ENCODE measurements at places on chromosomes 4 and X.

DNA sequence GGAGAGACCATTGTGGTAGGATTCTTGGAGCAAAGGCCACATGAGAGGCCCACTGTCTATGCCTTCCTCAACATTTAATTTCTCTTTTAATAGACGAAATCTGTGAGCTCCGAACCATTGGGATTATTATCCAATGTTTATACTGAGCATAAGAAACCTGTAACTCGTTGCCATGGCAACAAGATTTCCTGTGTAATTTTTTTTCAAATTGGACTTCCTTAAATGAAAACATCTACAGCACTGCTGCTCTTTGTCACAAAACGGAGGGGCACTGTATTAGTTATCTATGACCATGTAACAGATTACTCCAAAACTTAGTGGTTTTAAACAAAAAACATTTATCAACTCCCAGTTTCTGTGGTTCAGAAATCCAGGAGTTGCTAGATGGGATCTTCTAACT, 38.7 kb downstream of the PPP1R2C start:
- DNase-seq, result no peak

DNA sequence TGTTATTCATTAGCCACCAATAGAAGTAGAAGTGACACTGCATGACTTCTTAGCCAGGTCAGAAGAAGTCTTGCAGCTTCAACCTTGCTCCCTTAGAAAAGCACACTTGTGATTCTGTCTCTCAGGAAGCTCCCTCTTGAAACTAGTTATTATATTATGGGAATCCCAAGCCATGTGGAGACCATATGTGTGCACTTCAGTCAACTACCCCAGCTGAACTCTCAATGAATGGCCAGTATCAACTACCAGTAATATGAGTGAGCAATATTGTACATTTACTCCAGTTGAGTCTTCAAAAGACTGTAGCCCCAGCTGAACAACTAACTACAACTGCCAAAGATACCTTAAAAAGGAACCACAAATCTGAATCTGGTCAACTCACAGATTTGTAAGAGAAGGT, 77.1 kb upstream of the GABRA3 start:
- DNase-seq, result no peak

GRCh38 chrX:18149454-18149853, 71.2 kb downstream of the BEND2 start:
- no peak for DNase-seq

DNA sequence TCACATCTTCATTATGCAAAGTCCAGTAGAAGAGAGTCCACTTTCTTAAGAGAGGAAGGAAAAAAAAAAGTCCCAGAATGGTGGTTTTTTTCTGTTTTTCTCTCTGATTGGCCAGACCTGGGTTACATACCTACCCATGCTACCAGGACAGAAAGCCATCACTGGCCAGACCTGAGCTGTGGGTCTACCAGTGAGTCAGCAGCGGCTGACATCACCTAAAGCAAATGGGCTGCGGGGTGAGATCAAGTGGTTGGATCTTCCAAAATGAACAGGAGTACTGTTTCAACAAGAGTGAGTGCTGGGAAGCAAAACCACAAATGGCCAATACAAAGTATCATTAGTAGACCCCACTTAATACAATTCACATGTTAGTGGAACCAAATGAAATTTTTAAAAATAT, 1.6 kb upstream of the NDST3 start:
- DNase-seq, result peak; percentile 15

GRCh38 chrX:114061226-114061625, 522.7 kb upstream of the HTR2C start:
- no peak for DNase-seq

- DNase-seq, result no peak
Observed at GRCh38 chr4:176393306-176394013, 73.7 kb downstream of the SPCS3 start.

- no peak for DNase-seq
Observed at GRCh38 chrX:14243823-14244222, 214.1 kb upstream of the GEMIN8 start.

- no peak for DNase-seq
Observed at GRCh38 chr4:143736861-143737260, 36.4 kb upstream of the FREM3 start.

DNA sequence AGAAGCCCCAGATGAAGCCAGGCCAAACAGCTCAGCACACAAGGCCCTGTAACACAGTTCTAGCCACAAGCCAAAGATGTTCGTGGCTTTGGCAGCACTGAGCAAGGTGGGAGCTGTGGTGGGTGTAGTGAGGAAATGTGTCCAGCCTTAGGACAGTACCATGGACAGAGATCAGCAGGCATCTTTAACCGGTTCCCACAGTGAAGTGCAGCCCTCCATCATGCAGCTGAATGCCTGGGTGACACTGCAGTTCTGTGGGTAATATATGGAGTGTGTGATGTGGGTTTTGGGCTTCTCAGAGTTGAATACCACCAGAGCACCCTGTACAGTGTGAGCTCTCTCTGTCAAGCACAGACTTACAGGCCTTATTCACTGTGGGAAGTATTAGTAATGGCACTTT, 6.0 kb upstream of the NEXMIF start:
- DNase-seq, result no peak

GRCh38 chr4:145860897-145861296, 77.7 kb downstream of the ZNF827 start:
- no peak for DNase-seq

All from BE2C (cell line).